ENCODE measurements at places on chromosomes 16 and 17.

- DNase-seq: no peak
Measured at GRCh38 chr17:83007504-83008185, 71.8 kb upstream of the METRNL start.

DNA sequence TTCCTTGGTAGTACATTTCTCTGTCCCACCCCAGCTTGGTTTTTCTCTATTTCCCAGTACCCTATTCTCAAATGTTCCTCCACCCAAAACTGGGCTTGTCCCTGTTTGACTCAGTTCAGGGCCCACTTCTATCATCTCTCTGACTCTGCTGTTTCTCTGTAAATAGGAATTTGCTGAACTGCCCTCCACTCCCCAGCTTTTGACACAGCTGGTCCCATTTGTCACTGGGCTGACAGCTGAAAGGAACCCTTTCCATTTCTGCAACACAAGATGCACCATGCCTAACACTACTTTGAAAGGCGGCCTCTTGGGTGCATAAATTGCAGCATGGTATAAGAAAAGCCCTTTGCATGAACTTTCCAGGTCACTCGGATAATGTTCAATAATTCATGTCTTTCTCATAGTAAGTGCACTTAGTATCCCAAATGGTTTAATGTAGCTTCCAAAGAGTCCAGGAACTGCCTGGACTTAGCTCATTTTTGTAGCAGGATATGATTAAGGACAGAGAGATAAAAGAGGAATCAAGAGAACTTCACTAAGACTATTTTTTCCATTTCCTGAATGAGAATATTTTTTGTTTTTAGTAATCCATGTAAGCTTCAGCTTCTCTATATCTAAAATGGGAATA, 256.7 kb downstream of the CDH11 start:
- no peak for DNase-seq

GRCh38 chr17:36632916-36633771, 31.8 kb downstream of the MRM1 start:
- no peak for DNase-seq

- peak; percentile 45 for DNase-seq
Measured at GRCh38 chr16:813204-813915, 12.8 kb upstream of the GNG13 start.

- DNase-seq: no peak
Measured at GRCh38 chr17:68161644-68162428, 86.0 kb upstream of the AMZ2 start.

DNA sequence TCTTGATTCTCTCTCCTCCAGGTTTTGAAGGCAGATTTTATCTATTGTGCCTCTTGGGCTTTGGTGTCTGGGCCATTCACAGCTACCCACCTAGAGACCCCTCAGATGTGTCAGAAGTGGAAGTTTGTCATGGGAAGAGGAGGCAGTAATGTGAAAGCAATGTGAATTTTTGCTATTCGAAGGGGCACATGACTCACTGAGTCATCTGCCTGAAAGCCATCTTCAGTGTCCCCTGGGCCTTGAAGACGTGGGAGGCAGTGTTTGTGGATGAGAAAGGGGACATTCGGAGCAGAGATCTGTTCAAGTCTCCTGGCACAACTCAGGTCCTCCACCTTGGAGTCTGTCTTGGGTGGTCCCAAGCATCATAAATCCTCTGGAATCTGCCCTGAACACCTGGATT, 530.2 kb downstream of the NPIPA7 start:
- no peak for DNase-seq

DNA sequence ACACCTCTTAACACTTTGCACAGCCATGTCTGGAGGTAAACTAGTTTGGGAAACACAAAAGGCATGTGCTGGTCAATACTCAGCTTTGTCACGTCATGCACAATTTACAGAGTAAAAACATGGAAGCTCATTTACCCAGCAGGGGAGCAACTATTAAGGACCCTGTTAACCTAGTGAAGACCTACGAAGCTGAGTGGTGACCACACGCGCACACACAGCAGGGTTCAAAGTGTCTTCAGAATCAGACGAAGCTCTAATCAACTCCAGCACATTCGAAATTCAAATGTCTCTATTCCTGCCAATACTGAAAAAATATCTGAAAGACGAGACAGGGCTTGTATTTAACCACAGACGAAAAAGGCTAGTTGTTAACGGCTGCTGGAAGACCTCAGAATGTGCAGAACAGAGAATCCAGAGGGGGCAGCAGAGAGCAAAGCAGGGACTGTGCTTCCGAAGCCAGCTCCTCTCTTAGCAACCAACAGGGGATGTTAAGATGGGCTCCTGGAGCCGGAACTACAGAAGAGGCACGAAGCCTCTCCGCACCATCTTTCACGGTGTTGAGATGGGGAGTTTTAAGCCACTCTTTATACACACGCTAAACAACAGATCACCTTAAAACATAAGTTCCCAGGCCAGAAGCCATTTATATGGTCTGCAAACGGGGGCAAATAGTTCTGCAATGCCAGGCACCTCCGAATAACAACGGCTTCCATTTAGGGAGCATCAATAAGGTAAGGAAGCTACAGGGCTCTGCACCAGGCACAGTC, 45.7 kb downstream of the CMTM4 start:
- peak; percentile 84 for DNase-seq

DNA sequence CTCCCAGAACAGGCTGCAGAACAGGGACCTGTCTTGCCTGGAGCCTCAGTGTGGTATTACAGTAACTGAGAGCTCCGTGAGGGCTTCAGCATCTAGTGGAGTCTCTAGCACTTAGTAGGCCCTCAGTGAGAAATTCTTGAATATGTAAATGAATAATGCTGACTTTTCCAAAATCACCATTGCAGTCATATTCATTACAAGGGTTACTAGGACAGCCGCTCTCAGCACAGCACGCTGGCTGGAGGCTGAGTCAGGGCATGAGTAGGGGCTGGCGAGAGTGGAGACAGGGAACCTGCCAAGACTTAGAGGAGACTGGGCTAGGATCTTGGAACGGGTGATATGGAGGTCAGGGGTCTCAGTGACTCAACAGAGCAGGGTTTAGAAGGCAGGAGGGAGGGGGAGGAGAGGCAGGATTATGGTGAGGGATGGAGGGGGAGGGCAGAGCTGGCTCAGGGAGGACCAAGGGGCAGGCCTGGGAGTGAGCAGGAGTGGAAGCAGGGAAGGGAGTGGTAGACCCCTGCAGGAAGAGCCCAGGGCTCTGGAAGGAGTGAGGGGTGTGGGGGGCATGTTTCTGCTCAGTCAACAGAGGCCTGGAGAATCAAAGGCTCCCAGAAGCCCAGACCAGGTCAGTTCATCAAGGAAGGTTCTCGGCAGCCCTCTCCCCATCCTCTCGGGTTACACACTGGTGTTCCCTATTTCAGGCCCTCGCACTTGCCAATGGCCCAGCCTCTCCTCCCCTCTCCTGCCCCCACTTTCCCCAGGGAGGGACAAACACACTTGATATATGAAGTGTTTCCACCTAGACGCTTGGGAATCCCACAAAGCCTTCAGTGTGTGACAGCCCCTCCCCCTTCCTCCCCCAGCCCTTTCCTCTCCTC, 42.3 kb downstream of the FZD2 start:
- no peak for DNase-seq

GRCh38 chr16:68022278-68022727, 729 bp downstream of the DDX28 start:
- DNase-seq: no peak

DNA sequence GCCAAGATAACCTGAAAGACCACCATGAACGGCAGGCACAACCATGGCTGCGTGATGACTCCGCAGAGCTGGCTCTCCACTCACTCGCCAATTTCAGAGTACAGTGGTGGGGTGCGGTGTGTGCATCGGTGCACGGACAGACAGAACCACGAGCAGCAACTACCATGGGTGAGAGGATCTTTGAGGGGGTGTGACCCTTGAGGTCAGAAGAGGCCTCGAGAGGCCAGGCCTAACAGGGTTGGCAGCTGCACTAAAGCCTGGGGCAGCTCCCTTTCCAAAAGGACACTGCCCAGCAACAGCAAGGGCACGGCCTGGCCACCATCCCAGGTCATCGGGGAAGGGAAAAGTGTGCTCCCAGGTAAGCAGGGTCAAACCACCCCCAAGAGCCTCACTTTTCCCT, 1.9 kb upstream of the ECI1 start:
- no peak for DNase-seq

GRCh38 chr17:66417300-66417719, 114.9 kb downstream of the PRKCA start:
- DNase-seq: no peak

- DNase-seq: peak; percentile 36
Measured at GRCh38 chr16:50323335-50324011, 45.3 kb downstream of the BRD7 start.

GRCh38 chr16:10813099-10813455, 5.5 kb downstream of the TVP23A start:
- no peak for DNase-seq

- DNase-seq: no peak
Measured at GRCh38 chr17:14361945-14362508, 61.1 kb downstream of the HS3ST3B1 start.

GRCh38 chr16:21197621-21198020, 13.8 kb downstream of the ZP2 start:
- DNase-seq: no peak

GRCh38 chr16:2210386-2211365, at the start of gene BRICD5:
BRICD5 (minus strand) TSS chr16:2210863; CDS start chr16:2210833, 30 bp downstream.
- no peak for DNase-seq

- DNase-seq: no peak
Measured at GRCh38 chr17:14759325-14759724, 458.4 kb downstream of the HS3ST3B1 start.

- DNase-seq: no peak
Measured at GRCh38 chr17:48231995-48232959, 124.7 kb downstream of the SNX11 start.

- DNase-seq: no peak
Measured at GRCh38 chr16:10921536-10922327, 20.5 kb downstream of the DEXI start.

GRCh38 chr16:68800257-68800875, 43.0 kb upstream of the TANGO6 start:
- DNase-seq: peak; percentile 13

GRCh38 chr17:7292729-7293128, 1.7 kb downstream of the YBX2 start:
- no peak for DNase-seq

DNA sequence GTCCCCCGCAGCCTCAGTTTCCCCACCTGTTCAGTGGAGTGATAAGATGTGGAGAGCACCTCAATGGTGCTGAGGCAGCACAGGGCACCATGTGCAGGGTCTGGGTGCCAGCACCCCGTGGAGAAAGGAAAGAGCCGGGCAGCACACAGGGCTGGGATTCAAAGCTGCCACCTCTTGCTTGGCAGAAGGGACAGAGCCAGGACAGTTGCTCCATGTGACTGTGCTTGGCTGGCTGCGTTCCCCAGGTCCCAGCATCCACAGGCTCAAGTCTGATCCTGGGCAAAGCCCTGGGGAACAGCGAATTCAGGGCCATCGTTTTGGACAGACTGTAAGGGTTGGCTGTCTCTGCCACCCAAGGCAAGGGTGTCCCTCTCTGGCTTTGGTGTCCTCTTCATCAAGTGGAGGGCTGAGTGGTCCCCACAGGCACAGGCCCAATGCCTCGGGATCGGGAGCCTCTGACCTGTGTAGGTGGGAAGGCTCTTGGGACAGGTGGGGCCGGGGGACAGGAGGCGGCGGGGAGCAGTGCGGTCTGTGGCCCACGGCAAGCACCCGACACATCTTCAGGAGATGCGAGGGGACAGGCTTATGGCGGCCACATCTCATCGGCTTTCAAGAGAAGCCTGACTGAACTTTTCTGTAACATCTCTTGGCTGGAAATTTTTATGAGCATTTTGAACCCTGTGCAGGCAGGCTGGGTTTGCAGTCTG, 8.5 kb downstream of the ZNF469 start:
- no peak for DNase-seq

GRCh38 chr17:32285746-32286517, 20.3 kb downstream of the RHBDL3 start:
- no peak for DNase-seq

DNA sequence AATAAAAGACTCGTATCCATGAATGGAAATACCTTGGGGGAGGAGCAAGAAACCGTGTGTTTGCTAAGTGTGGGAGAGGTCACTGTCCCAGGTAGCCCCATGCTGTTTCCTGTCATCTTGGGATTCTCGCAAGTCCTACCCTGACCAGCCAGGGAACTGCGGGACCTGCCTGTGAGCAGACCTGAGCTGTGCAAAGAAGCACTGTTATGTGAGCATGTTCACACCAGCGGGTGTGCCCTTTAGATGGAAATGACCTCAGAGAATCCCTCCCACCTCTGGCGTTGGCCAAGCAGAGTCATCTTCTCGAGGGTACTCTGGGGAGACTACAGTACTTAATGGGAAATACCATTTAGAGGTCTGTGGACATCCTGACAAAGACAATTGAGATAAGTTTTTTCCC, 127.0 kb upstream of the MON1B start:
- no peak for DNase-seq

DNA sequence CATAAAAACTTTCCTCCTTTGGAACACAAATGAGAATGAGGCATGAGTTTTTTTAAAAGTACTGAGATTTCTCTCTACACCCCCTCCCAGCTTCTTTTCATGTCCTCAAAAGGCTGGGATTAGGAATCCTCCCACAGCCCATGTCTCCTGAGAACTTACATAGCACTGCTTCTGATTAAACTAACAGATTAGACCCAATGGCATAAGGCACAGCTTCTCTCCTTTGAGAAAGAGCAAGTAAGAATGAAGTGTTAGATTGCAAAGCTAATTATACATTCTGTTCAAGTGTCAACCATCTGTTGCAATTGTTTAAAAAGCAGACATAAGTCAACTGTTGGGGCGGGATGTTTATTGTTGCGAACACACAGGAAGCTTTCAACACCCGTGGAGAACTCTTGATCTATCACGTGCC, 715.1 kb downstream of the CDH11 start:
- no peak for DNase-seq

GRCh38 chr17:14827396-14827919, 437.7 kb downstream of the PMP22 start:
- no peak for DNase-seq

DNA sequence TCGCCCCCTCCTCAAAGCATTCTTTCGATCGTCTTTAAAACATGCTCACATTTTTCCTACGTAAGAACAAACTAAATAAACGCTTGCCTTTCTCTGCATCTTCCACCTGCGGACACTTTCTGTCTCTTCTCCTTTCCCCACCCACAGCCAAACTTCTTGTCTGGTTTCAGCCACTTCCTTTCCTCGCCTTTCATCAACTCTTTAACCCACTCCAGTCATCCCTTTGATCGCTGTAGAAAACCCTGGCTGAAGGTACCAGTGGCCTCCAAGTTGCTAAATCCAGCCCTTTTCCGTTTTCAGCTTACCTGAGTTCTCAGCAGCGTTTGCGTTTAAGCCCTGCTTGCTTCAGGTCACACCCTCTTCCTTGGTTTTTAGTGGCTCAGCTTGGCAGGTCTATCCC, 483 bp downstream of the RPA1 start:
- DNase-seq: peak; percentile 38

DNA sequence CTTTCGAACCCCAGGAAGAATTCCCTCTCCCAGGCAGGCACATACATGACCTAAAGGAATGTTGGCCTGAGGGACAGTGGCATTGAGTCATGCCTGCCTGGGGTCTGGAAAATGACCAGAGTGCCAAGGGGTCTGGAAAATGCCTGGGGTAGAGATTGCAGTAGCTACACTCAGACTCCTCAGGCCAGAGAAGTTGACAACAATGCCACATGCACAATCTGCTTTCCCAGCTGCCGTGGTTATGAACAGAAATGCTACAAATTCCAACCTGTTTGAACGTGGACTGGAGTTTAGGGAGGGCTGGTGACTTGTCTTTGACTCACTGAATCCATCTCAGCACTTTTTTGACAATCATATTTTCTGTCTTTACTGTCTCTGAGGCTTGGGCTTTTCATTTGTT, 250.0 kb downstream of the ABCC12 start:
- DNase-seq: no peak

Measured in CD4-positive, alpha-beta memory T cell (primary cell).